OCI-LY7 (cell line): ENCODE measurements at places on chromosomes 4 and X.

- DNase-seq, result no peak
Measured at GRCh38 chr4:12446657-12447185, 1018.0 kb upstream of the HS3ST1 start.

- DNase-seq, result no peak
Measured at GRCh38 chr4:16353165-16353564, 126.9 kb upstream of the TAPT1 start.

GRCh38 chr4:73431813-73432168 lies 4.2 kb upstream of the AFP start:
- no peak for DNase-seq

DNA sequence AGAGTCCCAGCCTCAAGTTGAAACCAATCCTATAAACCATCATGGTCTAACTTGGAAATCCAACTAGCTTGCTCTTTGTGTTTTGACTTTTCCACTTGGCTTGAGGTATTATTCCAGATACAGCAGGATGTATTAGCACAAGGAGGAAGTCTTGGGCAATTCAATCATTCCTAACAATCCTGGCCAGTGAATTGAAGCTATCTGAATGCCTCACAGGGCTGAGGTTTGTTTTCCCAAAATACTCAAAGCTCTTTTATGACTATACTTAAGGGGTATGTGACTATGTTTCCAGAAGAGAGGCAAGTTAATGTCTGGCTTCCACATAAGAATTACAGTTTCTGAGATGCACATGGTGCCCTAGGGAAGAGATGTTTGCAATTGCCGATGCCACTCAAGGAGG lies 66.8 kb upstream of the SH3RF1 start:
- no peak for DNase-seq

- no peak for DNase-seq
Measured at GRCh38 chrX:40809210-40809609, 73.9 kb upstream of the MED14 start.

- DNase-seq, result no peak
Measured at GRCh38 chrX:152997337-152997736, 3.4 kb upstream of the PNMA5 start.

DNA sequence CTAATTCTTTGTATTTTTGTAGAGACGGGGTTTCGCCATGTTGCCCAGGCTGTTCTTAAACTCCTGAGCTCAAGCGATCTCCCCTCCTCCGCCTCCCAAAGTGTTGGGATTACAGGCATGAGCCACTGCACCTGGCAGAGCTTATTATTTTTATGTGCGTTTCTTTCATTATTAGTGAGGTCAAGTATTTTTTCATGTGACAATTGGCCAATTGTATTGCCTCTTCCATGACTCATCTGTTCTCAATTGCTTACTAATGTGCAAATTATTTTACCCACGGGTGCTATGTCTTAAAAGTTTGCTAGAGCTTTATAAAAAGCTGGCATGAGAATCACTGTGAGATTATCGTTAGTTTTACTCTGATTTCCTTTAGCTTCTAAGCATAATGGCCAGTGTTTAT lies 13.0 kb upstream of the ARX start:
- DNase-seq, result no peak

GRCh38 chrX:66000628-66001272 lies 39.1 kb downstream of the VSIG4 start:
- no peak for DNase-seq

- DNase-seq, result peak; percentile 93
Measured at GRCh38 chr4:81562093-81562492, 90.4 kb upstream of the RASGEF1B start.

DNA sequence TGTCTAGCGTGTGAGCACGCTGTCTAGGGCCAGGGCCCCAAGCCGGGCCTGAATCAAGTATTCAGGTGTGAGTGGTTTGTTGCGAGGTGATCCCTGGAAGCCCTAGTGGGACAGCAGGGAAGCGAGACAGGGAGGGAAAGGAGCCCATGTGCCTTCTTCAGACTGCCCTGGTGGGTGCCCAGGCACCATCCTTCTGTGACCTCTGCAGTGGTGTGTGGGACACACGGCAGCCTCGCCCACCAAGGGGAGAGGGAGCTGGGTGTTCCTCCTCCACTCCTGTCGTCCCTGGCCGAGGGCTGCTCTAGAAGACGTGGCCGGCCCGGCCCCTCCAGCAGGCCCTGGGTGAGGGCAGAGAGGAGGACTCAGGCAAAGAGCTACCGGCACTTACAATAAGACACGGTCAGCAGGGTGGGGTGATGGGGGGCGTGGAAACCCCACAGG lies 47.4 kb downstream of the HTRA3 start:
- no peak for DNase-seq

- no peak for DNase-seq
Measured at GRCh38 chr4:118955515-118955914, 66.9 kb downstream of the SYNPO2 start.

GRCh38 chrX:30800901-30801300 lies 88.2 kb downstream of the TAB3 start:
- DNase-seq, result no peak

GRCh38 chrX:136112778-136113177 lies 34.6 kb upstream of the FHL1 start:
- DNase-seq, result no peak

DNA sequence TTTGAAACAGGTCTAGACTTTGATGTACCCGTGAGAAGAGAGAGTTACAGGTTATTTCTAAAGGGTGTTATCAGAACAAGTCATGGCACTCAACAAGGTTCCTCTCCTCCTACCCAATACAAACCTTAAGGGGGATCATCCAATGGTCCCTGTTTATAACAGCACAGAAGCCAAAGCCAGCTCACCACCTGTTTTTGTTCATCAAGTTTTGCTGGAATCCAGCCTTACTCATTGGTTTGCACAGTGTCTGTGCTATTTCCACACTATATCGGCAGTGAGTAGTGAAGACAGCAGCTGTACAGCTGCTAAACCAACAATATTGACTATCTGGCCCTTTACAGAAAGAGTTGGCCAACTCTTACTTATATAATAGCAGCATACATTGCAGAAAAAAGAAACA lies 262.1 kb upstream of the STS start:
- no peak for DNase-seq
